ENCODE measurements at places on chromosomes 6 and 20. TPM values are rescaled to one million over a fixed set of nuclear protein-coding genes. Genes with fewer than 3 reads are reported as not detected.

KIF3B gene
- 14.6 TPM for total RNA-seq

DNA sequence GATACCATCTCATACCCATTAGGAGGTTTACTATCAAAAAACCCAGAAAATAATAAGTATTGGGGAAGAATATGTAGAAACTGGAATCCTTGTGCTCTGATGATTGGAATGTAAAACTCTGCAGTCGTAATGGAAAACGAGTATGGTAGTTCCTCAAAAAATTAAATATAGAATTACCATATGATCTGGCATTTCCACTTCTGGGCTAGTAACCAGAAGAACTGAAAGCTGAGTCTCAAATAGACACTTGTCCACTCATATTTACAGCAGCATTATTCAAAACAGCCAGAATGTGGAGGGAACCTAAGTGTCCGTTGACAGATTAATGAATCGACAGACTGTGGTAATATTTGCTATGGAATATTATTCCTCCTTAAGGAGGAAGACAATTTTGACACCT is 44.3 kb downstream of the FOXC1 start:
- DNase-seq, result no peak

- no peak for DNase-seq
Measured at GRCh38 chr20:48669946-48670605, 157.7 kb downstream of the PREX1 start.

GRCh38 chr6:7798751-7799150 is 72.9 kb downstream of the BMP6 start:
- no peak for DNase-seq

GRCh38 chr20:18712131-18712530 is 101.5 kb upstream of the SCP2D1 start:
- no peak for DNase-seq

DNA sequence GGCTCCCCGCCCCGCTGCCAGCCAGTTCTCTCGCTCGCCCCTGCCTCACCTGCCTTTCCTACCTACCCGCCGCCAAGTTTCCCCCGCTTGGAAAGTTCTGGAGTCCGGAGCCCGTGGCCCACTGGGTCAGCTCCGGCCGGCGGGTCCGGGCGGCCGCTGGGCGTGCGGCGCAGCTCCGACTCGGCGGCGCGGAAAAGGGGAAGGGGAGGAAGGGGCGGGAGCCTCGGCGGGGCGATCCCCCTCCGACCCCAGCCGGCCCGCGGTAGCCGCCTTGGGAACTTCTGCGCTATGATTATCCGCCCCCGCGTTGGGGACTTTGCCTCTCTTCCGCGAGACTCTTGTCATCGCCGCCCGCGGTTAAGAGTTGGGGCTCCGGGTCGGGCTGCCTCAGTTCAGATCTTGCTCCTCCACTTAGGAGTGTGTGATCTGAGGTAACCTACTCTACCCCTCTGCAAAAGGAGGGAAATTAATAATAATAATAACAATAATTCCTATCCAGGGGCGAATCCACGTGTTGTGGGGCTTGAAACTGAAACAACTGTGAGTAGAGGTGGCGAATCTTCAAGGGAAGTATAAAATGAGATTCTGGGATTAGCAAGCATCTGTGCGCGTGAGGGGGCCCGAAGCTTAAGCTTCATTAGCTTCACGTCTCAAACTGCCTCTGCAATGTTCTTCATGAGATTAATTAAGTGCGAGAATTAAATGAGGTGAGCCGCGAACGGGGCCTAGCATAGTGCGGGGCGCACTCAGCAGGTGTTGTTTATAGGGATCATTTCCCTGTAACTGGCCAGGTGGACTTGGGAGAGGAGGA is 30.8 kb downstream of the SF3B5 start:
- DNase-seq, result peak; percentile 11

GRCh38 chr6:30533460-30534294 is 22.6 kb downstream of the GNL1 start:
- no peak for DNase-seq

GRCh38 chr6:13445005-13445743 is 42.2 kb downstream of the GFOD1 start:
- peak; percentile 50 for DNase-seq

DNA sequence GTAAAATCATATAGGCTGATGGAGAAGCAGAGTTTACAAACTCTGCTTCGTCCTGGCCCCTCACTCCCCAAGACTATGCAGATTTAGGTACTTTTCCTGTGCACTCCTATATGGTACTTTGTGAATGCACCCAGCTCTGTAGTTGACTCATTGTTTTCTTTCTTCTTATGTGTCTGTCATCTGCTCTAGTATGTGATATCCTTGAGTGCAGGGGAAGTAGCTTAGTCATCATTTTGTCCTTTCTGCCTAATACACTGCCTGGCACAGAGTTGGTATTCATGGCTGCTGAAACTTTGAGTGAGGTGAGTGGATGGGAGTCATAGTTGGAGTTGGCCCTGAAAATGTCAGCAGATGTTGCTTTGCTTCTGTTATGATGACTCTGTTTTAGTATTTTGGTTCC is 222.6 kb downstream of the RNF144B start:
- no peak for DNase-seq

- no peak for DNase-seq
Measured at GRCh38 chr6:149646599-149646998, 1.9 kb downstream of the KATNA1 start.
